ENCODE measurements at places on chromosomes 1 and 21.
A peak's percentile ranks its signal among the peaks of the same experiment; 100 is the strongest.

GRCh38 chr1:31857863-31858262 is 42.0 kb upstream of the SPOCD1 start:
- DNase-seq: no peak

- DNase-seq: no peak
These were observed 50.4 kb upstream of the SLC19A1 start for GRCh38 chr21:45592626-45593134.

DNA sequence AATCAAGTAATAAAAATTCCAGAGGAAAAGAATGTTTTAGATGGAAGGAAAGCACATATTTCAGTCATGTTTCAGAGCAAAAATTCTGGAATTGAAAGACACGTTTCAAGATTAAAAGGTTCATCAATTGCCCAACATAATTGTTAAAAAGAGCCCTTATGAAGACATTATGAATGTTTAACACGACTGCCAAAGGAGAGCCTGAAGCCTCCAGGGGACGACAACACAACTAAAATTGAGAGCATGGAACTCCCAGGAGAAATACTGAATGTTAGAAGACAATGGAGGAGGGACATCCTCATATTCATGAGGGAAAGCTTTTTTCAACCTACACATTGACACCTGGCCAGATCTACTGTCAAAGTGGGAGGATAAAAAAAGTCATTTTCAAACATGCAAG is 16.0 kb downstream of the OR2T11 start:
- DNase-seq: peak; percentile 0

GRCh38 chr1:60746278-60746791 is 336.0 kb upstream of the NFIA start:
- no peak for DNase-seq

DNA sequence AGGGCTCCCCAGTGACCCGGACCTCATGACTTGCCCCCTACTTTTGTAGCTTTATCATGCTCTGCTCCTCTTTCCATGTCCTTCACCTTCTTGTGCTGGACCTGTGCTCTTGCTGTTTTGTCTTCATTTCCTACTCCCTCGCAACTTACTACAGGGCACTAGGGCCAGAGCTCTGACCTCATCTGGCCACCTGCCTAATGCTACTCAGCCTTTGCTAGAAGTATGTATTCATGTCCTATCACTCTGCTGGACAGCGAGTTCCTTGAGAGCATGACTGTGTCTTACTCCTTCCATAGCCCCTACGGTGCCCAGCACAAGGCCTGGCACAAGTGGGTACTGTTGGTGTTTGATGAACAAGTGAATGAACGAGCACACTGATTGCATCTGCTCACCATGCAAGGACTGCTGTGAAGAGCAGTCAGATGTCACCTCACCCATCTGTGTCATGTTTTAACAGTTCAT is 1.9 kb downstream of the MTFR1L start:
- peak; percentile 51 for DNase-seq

DNA sequence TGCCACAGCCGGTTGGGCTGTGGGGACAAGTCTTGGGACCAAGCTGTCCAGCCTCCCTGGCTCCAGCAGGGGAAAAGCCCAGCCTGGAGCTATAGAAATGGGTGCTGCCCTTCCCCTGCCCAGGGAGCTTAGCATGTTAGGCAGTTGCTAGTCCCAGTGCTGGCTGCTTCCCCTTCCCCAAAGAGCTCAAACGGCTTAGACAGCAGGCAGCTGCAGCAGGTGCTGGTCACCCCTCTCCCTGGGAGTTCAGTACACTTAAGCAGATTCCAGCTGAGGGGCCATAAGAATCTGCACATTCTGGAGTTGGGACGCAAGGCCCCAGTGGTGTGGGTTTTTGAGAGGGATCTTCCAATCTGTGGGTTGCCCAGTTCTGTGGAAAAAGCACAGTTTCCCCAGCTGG is 11.1 kb upstream of the REG4 start:
- no peak for DNase-seq

- no peak for DNase-seq
These were observed 153.7 kb downstream of the HHIPL2 start for GRCh38 chr1:222394224-222394623.

- no peak for DNase-seq
These were observed 14.4 kb downstream of the ABCG1 start for GRCh38 chr21:42233067-42233961.

GRCh38 chr1:215636258-215636965 is 69.3 kb downstream of the KCTD3 start:
- DNase-seq: no peak

- no peak for DNase-seq
These were observed 5.8 kb upstream of the PLA2G2D start for GRCh38 chr1:20125100-20125499.

DNA sequence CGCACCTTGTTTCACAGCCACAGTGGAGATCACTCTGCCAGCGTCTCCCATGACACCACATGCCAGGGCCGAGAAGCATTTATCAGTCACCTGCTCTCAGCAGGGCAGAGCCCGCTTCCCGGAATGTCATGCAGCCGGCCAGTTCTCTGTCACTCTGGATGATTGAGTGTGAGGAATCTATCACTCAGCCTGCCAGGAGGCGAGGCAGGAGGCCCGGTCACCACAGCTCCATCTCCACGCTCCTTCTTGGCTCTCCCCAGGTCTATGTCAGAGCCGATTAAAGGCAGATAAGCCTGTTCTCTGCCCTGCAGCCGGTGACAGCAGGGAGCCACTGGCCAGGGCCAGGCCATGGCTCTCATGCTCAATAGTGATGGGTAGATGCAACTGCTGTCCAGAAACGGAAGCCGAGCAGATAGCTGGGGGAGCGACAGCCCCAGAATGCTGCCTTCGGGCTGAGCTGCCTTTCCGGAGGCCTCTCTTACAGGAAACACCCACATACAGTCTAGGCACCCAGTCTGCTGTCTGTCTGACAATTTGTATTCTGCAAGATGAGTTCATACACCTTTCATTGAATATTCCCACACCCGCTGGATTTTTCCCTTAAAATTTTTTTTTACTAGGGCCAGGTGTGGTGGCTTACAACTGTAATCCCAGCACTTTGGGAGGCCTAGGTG is 64.1 kb downstream of the ACTL8 start:
- no peak for DNase-seq

DNA sequence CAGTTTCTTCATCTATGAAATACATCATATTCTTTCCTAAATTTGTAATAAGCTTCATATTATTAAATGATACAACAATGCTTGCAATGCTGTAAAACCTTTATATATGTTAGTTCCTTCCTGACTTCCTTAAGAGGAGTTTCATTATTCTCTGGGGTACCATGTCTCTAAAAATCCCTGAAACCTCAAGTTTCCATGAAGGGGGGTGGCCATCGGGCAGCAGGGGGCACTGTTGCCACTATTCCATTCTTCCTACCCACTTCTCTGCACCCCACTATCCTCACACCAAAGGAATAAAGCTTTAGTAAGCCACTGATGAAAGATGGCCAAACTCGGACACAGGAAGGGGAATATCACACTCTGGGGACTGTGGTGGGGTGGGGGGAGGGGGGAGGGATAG is 9.0 kb upstream of the DMRTB1 start:
- DNase-seq: no peak
